ENCODE measurements at places on chromosomes 6 and 20. TPM values are rescaled to one million over a fixed set of nuclear protein-coding genes. Genes with fewer than 3 reads are reported as not detected.

Gene KIAA0408
- total RNA-seq: 0.09 TPM

Gene BPIFB4
- not detected for total RNA-seq

Gene C4A
- total RNA-seq: 138 TPM

DNA sequence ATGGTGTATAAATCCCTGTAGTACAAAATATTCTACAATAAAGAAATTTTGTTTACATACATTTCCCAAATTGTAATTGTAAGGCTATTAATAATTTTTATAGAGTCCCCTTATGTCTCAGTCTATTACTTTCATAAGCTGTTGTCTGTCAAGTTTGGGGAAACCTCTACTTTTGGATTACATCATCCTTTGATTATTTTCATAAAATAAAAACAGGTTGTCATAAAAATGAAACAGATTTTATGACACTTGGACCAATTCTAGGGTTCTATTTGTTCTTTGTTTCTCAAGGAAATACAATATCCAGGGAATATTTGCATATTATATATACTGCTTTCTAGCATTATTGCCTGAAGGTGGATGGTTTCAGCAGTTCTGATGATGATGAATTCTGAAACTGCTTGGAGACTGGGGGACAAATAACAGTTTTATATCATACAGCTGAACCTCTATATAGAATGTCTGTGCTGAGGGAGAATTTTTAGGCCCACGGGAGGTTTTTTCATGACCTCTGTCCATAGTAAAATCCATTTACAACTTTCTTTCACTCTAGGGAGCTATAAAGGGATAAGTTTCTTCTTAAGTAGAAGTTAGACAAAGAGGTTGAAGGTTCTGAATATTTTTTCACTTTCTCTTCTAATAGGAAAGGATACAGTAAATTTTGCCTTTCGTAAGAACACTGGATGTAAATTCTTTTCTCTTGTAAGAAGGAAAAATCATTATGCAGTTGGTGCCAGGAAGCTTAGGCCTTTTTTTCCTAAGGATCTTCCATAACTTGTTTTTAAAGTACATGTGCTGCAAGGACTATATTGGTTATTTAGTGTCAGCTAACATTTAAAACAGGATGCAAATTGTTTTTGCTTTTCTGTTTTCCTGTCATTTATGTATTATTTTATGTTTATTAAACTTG lies 58.0 kb downstream of the CD2AP start:
- no peak overlapping the region for H3K4me3 ChIP-seq
- DNase-seq: no peak
- no peaks in the 10 kb centered on the region for H3K27me3 ChIP-seq
- peaks cover 5% of the 10 kb centered on the region for H3K4me1 ChIP-seq
- no peak overlapping the region for H3K27ac ChIP-seq

DNA sequence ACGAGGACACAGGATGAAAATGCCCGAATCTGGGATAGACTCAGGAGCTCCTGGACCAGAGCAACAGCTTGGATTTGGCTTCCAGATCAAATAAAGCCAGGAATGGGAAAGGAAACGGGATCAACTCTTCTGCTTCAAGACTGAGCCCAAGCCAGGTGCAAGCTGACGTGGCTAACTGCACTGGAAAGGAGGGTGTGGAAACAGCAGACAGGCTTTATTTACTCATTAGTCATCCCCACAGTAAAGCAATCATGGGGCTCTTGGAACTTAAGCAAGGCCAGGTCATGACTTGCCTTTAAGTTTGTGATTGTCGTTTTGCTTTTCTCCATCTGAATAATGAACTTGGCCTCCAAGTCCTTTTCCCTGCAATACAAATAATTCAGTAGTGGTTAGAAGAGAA lies 45.2 kb downstream of the KIF16B start:
- no peak overlapping the region for H3K27ac ChIP-seq
- no peak overlapping the region for H3K4me3 ChIP-seq
- H3K27me3 ChIP-seq: no peaks in the 10 kb centered on the region
- H3K4me1 ChIP-seq: no peaks in the 10 kb centered on the region

GRCh38 chr6:155143029-155143577 lies 120.7 kb upstream of the CLDN20 start:
- H3K4me3 ChIP-seq: peak overlapping the region; percentile 17
- no peaks in the 10 kb centered on the region for H3K4me1 ChIP-seq
- no peak overlapping the region for H3K27ac ChIP-seq
- no peak for DNase-seq

DNA sequence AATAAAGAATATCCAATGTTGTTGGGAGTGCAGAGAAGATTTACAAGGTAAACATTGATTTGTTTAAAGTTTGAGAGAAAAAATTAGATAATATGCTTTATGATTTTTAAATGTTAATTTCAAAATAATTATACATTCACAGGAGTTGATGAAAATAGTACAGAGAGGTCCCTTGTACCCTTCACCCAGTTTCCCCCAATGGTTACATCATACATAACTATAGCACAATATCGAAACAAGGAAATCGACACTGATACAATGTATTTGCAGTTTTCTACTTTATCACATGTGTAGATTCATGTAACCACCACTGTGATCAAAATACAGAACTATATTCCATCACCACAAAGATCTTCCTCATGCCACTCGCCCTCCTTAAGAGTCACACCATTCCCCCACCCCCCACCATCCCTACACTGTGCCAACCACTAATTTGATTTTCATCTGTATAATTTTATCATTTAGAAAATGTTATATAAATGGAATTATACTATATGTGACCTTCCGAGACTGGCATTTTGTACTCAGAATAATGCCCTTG lies 11.7 kb upstream of the HLA-DRA start:
- no peak overlapping the region for H3K27ac ChIP-seq
- H3K4me3 ChIP-seq: no peak overlapping the region
- no peaks in the 10 kb centered on the region for H3K36me3 ChIP-seq
- no peak for DNase-seq

- H3K27me3 ChIP-seq: no peaks in the 10 kb centered on the region
- no peaks in the 10 kb centered on the region for H3K4me1 ChIP-seq
- H3K27ac ChIP-seq: no peak overlapping the region
- H3K36me3 ChIP-seq: no peaks in the 10 kb centered on the region
- H3K4me3 ChIP-seq: no peak overlapping the region
Measured at GRCh38 chr6:167793421-167793820, 33.3 kb upstream of the AFDN start.

GRCh38 chr6:149196091-149196490 lies 121.4 kb upstream of the TAB2 start:
- H3K36me3 ChIP-seq: no peaks in the 10 kb centered on the region
- no peaks in the 10 kb centered on the region for H3K27me3 ChIP-seq
- no peak for DNase-seq

GRCh38 chr6:143397227-143398222 lies 53.0 kb downstream of the ADAT2 start:
- no peak overlapping the region for H3K4me3 ChIP-seq
- peak overlapping the region; percentile 70 for H3K27ac ChIP-seq
- DNase-seq: no peak
- no peaks in the 10 kb centered on the region for H3K4me1 ChIP-seq
- no peaks in the 10 kb centered on the region for H3K36me3 ChIP-seq
- H3K27me3 ChIP-seq: no peaks in the 10 kb centered on the region

Gene C20orf144
- total RNA-seq: not detected

DNA sequence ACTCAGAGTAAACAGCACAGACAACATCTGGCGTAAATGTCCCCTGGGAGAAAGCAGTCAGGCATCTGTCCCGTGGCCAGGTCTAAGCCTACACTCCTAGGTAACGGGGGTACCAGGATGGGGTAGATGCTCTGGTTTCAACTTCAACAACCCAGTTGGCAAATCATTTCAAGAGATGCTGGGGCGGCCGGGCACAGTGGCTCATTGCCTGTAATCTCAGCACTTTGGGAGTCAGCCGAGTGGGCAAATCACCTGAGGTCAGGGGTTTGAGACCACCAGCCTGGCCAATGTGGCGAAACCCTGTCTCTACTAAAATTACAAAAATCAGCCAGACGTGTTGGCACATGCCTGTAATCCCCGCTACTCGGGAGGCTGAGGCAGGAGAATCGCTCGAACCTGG lies 12.3 kb downstream of the PREX1 start:
- H3K4me1 ChIP-seq: no peaks in the 10 kb centered on the region
- H3K27me3 ChIP-seq: no peaks in the 10 kb centered on the region
- DNase-seq: no peak
- H3K27ac ChIP-seq: no peak overlapping the region

DNA sequence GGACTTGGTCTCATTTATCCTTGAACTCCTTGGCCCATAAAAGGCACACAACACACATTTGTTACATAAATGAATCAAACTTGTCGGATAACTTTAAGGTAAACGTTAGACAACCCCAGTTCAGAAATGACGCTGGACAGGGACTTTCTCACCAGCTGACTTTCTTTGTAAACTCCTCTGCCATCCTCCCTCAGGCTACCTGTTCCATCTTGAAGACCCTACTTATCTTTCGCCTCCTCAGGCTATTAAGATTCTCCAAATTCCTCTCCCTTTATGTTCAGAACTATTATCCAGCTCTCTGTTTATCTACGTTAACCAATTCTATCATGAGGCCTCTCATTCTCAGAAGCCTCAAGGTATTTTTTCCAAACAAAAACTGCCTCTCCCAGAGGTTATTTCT lies 47.7 kb upstream of the KIF16B start:
- no peaks in the 10 kb centered on the region for H3K4me1 ChIP-seq
- no peaks in the 10 kb centered on the region for H3K27me3 ChIP-seq
- no peaks in the 10 kb centered on the region for H3K36me3 ChIP-seq
- no peak for DNase-seq
- no peak overlapping the region for H3K4me3 ChIP-seq

Gene DEFB124
- total RNA-seq: not detected

Gene HCK
- 6.7 TPM for total RNA-seq

GRCh38 chr6:156943816-156944215 lies 166.6 kb downstream of the ARID1B start:
- H3K27ac ChIP-seq: no peak overlapping the region
- H3K4me3 ChIP-seq: no peak overlapping the region
- H3K27me3 ChIP-seq: no peaks in the 10 kb centered on the region
- H3K4me1 ChIP-seq: peaks cover 50% of the 10 kb centered on the region
- DNase-seq: no peak
- no peaks in the 10 kb centered on the region for H3K36me3 ChIP-seq

Gene KIF13A
- 11.8 TPM for total RNA-seq

DNA sequence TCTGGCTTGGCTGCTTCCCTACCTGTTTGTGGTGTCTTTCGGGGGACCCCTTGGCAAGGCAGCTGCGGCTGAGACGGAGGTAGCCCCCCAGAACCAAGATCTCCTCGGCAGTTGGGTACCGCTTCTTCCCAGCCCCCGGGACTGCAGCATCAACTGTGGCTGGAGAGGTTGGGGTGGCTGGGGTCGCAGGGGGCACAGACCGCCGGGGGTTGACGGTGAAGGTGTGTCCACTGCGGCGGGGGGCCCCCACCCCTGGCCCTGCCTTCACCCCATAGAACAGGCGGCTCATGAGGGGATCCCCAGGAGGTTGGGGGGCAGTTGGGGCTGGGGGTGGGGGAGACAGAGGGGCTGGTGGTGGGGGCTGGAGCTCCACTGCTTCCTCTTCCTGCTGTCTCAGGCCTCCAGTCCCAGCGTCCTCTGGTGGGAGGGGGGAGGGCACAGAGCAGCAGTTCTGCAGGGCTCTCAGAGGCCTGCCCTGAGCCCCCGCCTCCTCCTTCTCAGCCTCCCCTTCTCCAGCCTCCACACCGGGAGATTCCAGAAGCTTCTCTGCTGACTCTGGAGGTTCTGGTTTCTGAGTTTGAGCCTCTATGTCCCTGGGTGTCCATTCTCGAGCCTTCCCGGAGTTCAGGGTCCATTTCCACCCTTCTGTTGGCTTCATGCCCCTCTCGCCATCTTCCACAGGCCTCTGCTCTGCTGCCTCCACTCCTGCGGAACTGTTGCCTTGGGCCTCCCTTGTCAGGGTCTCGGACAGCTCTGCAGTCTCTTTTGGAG lies 1.9 kb downstream of the PPP1R18 start:
- H3K4me3 ChIP-seq: peak overlapping the region; percentile 78
- peaks cover under 1% of the 10 kb centered on the region for H3K4me1 ChIP-seq
- no peak overlapping the region for H3K27ac ChIP-seq
- no peaks in the 10 kb centered on the region for H3K36me3 ChIP-seq

Gene CNBD2
- total RNA-seq: 2.5 TPM

DNA sequence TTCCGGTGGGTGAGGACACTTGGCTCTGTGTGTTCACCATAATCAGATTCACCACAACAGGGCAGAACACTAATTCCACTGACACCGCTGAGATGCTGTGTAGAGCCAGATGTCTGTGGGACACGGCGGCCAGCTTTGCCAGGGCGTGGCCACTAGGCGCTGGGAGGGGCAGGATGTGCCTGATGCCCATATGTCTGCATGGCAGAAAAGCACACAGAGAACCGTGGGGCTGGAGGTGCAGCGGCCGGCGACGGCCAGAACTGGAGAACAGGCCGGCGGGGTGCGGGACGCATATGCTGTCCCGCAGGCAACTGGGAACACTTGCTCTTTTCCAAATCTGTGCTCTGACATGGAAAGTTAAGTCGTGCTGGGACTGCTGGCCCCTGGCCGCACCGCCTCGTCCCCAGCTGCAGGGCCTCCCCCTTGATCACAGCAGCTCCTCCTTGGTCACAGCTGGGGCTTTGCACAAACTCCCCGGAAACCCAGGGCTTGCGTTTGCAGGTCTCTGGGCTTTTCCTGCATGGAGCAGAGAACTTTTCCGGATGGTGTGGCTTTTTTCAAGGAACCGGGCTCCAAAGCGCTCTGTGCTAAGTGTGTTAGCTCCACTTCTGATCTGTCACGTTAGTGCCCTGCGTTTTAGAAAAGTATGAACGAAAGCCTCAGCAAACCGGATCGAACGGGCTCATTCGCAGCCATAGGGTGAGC lies 31.1 kb downstream of the NTSR1 start:
- DNase-seq: no peak
- H3K27ac ChIP-seq: no peak overlapping the region
- H3K36me3 ChIP-seq: no peaks in the 10 kb centered on the region
- H3K4me1 ChIP-seq: no peaks in the 10 kb centered on the region
- no peak overlapping the region for H3K4me3 ChIP-seq
- no peaks in the 10 kb centered on the region for H3K27me3 ChIP-seq

Gene PROKR2
- total RNA-seq: not detected
